Activated naive CD8-positive, alpha-beta T cell treated with anti-CD3 and anti-CD28 coated beads for 36 hours (primary cell): ENCODE measurements at places on chromosomes 2 and 18. TPM values are rescaled to one million over a fixed set of nuclear protein-coding genes. Genes with fewer than 3 reads are reported as not detected.

Gene MLPH
- not detected for total RNA-seq

Gene GTF2A1L
- not detected for total RNA-seq

Gene PNPT1
- 78.0 TPM for total RNA-seq

Gene ATF2
- total RNA-seq = 43.1 TPM

Gene REG1B
- total RNA-seq = not detected

Gene MAP2
- total RNA-seq = 0.21 TPM

DNA sequence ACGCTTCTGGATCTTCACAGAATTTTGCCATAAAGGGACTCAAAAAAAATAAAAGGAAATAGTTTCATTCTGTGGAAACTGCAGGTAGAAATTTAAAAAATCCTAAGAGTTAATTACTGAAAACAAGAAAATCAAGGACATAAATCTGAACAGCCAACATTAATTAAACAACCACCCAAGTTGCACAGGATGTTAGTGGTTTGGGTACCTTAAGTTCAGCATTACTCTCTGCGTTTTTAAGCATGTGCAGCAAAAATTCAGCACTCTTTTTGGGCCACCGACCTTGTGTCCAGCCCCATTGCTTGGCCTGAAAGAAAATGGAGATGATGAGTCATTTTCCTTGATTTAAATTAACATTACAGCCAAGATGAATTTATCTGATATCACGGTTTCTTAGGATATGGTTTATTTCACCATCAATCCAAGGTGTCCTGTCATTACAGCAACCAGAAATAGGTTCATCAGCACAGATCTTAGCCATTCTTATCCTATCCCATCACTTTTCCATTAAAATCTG is 3.3 kb upstream of the C18orf32 start:
- DNase-seq = no peak
- peaks cover 46% of the 10 kb centered on the region for H3K4me1 ChIP-seq
- H3K4me3 ChIP-seq = peak overlapping the region; percentile 89
- no peaks in the 10 kb centered on the region for H3K27me3 ChIP-seq

- DNase-seq = no peak
- peaks cover 5% of the 10 kb centered on the region for H3K36me3 ChIP-seq
- peaks cover 36% of the 10 kb centered on the region for H3K4me1 ChIP-seq
These were observed 16.0 kb downstream of the TMEM177 start for GRCh38 chr2:119694845-119695521.

GRCh38 chr2:232977438-232977971 is 35.6 kb downstream of the NGEF start:
- no peak for DNase-seq
- no peak overlapping the region for H3K27ac ChIP-seq
- H3K27me3 ChIP-seq = no peaks in the 10 kb centered on the region
- H3K36me3 ChIP-seq = no peaks in the 10 kb centered on the region
- peaks cover 2% of the 10 kb centered on the region for H3K4me1 ChIP-seq
- H3K4me3 ChIP-seq = no peak overlapping the region

DNA sequence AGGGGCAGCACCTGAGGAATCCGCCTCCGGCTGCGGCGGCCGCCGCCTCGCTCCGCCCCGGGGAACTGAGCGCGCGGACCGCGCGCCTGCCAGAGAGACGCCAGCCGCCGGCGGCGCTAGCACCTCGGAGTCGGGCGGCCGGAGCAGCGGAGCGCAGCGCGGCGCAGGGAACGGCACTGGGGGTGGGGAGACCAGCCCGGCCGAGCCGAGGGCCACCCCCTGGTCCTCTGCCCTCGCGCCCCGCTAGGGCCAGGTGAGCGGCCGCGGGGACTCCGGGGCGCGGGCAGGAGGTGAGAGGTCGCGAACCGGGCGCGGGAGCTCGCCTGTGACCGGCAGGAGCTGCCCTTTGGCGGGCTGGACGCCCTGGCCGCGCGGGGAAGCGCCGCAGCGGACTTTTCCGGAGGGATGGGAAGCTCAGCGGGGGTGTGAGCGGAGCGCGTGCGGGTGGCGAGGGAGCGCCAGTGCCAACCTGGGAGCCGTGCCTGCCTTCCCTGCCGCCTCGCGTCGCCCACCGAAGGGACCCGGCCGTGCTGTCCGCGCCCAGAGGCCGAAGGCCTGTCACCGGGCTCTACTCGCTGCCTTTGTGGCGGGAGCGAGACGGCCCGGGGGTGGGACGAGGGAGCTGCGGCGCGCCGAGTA is at the start of gene GREB1L:
Gene GREB1L, plus strand, starts transcription at position 92 of the 639 bp plus-strand sequence. CDS start 141,287 bp downstream, outside the sequence.
- peaks cover 75% of the 10 kb centered on the region for H3K27me3 ChIP-seq
- DNase-seq = peak; percentile 54
- no peak within 1 kb of the TSS for H3K27ac ChIP-seq
- peaks cover 9% of the 10 kb centered on the region for H3K4me1 ChIP-seq
- H3K4me3 ChIP-seq = peak within 1 kb of the TSS; percentile 7
- H3K36me3 ChIP-seq = no peaks in the 10 kb centered on the region

- peaks cover 3% of the 10 kb centered on the region for H3K4me1 ChIP-seq
- DNase-seq = no peak
- no peak overlapping the region for H3K4me3 ChIP-seq
- no peak overlapping the region for H3K27ac ChIP-seq
These were observed 14.6 kb upstream of the KIDINS220 start for GRCh38 chr2:8851811-8852560.

DNA sequence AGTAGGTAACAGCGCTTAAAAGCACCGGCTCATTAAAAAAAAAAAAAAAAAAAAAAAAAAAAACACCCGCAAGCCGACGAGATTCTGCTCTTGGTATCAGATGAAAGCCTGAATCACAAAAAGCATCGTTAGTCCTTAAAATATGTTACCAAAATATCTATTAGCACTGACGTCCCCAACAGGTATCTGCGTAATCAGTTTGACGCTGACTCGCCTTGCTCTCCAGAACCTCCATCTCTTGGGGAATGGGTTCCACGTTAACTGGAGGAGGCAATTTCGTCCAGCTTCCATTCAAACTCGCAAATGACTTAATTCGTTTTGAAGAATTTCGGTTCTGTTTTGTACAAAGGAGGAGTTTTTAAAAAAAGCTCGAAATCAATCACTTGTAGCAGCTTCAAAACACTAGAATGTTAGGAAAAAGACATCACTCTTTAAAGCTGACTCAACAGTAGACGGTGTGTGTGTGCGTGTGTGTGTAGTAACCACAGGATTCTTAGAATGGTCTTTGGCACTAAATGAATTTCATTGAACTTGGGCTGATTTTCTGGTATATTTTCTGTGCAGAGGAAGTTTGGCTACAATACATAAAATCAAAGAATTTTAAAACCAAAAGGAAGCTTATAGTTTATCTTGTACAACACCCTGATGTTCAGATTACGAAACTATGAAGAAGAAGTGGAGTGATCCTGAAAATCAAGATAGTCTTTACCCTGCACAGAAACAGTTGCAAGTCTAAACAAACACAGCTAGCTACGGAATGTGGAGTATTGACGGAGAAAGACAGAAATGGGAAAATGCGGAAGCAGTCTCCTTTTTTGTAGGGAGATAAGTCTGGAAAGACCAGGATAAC is 1.1 kb upstream of the PGAP1 start:
- no peaks in the 10 kb centered on the region for H3K27me3 ChIP-seq
- peaks cover 11% of the 10 kb centered on the region for H3K36me3 ChIP-seq
- peak overlapping the region; percentile 99 for H3K4me3 ChIP-seq
- H3K27ac ChIP-seq = peak overlapping the region; percentile 99

DNA sequence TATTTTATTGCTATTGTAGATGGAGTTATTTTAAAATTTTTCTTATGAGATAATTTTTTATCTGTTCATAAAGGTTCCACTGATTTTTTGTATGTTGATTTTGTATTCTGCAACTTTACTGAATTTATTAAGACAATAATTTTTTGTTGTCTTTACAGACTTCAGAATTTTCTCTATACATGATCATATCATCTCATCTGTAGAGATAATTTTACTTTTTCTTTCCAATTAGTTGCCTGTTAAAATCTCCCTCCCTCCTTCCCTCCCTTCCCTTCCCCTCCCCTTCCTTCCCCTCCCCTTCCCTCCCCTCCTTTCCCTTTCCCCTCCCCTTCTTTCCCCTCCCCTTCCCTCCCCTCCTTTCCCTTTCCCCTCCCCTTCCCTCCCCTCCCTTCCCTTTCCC is 378.1 kb downstream of the SOCS6 start:
- peaks cover 27% of the 10 kb centered on the region for H3K36me3 ChIP-seq
- no peaks in the 10 kb centered on the region for H3K27me3 ChIP-seq
- no peak for DNase-seq
- no peak overlapping the region for H3K27ac ChIP-seq
- no peak overlapping the region for H3K4me3 ChIP-seq

GRCh38 chr2:45610281-45611019 is 617 bp downstream of the SRBD1 start:
- peak overlapping the region; percentile 96 for H3K4me3 ChIP-seq
- H3K27ac ChIP-seq = peak overlapping the region; percentile 94
- DNase-seq = peak; percentile 35
- H3K4me1 ChIP-seq = peaks cover 22% of the 10 kb centered on the region
- H3K27me3 ChIP-seq = no peaks in the 10 kb centered on the region

DNA sequence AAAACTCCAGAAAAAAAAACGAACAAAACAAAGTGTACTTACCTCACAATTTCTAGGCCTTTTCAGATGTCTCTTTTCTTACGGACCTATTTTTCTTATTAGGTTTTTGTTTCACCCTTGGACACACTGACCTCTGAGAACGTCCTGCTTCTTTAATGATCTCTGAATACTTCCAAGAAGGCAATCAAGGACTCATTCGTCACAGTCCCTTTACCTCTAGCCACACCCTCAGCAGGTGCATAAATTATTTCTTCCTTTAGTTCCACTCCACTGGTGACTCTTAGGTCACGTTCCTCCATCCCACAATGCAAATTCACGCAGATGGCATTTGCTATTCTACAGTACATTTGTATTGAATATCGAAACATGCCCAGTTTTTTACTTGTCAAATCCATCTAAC is 21.9 kb downstream of the PELI1 start:
- H3K4me1 ChIP-seq = peaks cover 38% of the 10 kb centered on the region
- H3K4me3 ChIP-seq = no peak overlapping the region
- no peak overlapping the region for H3K27ac ChIP-seq
- no peak for DNase-seq
- H3K27me3 ChIP-seq = no peaks in the 10 kb centered on the region

DNA sequence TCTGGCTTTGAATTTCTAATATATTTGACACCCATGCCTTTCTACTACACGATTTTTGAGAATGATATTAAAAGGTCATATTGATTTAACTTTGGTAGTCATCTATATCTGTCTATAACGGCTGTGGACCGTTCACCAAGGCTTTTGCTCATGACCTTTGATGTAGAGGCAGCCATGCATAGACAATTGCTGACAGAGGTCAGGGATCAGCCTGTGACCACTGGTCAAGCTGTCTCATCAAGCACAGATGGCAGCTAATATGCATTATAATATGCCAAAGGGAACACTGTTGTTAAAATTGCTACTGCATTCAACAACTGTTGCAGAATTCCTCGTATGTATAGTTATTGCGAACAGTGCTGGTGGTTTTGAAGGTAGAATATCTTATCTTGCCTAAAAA is 323.9 kb upstream of the DSEL start:
- H3K4me3 ChIP-seq = no peak overlapping the region
- peaks cover 3% of the 10 kb centered on the region for H3K27me3 ChIP-seq
- no peak for DNase-seq
- no peaks in the 10 kb centered on the region for H3K36me3 ChIP-seq

GRCh38 chr2:127932199-127932876 is 46.6 kb upstream of the AMMECR1L start:
- no peak overlapping the region for H3K27ac ChIP-seq
- no peak for DNase-seq
- no peaks in the 10 kb centered on the region for H3K27me3 ChIP-seq
- H3K4me1 ChIP-seq = peaks cover 7% of the 10 kb centered on the region
- no peaks in the 10 kb centered on the region for H3K36me3 ChIP-seq

DNA sequence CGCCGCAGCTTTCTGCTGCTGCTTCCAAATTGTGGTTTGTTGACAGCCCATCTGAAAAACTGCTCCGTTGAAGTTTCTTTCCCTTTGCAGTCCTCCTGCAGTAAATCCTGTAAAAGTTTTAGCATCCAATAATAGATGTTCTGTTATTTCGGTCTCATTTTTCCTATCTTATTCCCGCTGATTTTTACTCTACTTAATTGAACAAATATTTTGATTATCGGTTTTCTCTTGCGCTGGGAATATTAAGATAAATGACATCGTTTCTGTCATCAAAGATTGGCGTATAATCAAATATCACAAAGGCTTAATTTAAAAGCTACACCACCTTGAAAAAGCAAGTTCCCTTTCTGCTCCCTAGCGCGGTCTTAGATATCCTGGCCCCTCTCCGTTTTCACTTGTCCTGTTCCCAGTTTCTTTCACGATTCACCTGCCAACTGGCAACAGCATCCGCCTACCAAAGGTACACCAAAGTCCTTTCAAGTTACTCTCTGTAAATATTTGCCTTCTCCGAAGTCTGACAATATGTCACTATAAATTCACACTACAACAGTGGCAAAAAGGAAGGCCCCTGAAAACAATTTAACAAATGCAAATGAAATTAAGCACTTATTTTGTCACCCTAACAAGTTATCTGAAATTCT is 1.0 kb upstream of the STRN start:
- no peak for DNase-seq
- H3K27ac ChIP-seq = peak overlapping the region; percentile 97
- peaks cover 10% of the 10 kb centered on the region for H3K36me3 ChIP-seq
- H3K4me1 ChIP-seq = peaks cover 39% of the 10 kb centered on the region

- no peak overlapping the region for H3K4me3 ChIP-seq
- H3K27me3 ChIP-seq = peaks cover 7% of the 10 kb centered on the region
- H3K27ac ChIP-seq = no peak overlapping the region
- DNase-seq = no peak
These were observed 370.0 kb downstream of the SLC4A3 start for GRCh38 chr2:219997341-219997851.

GRCh38 chr2:1738163-1738562 is 6.2 kb downstream of the PXDN start:
- no peak overlapping the region for H3K4me3 ChIP-seq
- H3K4me1 ChIP-seq = peaks cover 4% of the 10 kb centered on the region
- peaks cover 23% of the 10 kb centered on the region for H3K27me3 ChIP-seq

DNA sequence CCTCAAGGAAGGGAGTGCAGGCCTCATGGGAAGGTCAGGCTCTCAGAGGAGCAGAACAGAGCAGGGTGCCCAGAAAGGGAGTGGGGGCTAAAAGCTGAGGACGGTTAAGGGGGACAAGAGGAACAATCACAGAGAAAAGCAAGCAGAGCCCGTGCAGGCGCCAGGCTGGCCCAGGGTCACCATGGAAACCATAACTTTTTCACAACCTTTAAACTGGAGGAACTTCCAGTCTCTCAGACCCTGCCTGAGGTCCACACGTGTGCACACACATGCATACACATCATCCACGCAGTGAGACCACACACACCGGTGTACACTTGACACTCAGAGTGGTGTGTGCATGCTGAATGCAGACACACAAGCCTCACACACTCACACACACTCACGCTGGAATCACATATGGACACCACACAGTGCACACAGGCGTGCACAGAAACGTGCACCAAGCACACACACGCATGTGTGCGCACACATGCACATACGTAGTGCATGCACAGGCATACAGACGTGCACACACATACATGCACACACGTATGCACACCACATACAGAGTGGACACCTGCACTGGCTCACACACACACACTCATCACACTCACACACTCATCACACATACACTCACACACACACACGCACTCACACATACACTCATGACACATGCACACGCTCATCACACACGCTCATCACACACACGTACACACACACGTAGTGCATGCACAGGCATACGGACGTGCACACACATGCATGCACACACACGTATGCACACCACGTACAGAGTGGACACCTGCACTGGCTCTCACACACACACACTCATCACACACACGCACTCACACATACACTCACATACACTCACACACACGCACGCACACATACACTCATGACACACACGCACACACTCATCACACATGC is 37.2 kb upstream of the SNED1 start:
- no peak for DNase-seq
- no peaks in the 10 kb centered on the region for H3K36me3 ChIP-seq
- no peaks in the 10 kb centered on the region for H3K27me3 ChIP-seq
- no peaks in the 10 kb centered on the region for H3K4me1 ChIP-seq
